Renal cortical epithelial cell (primary cell): ENCODE measurements at places on chromosomes 6 and 20. TPM values are rescaled to one million over a fixed set of nuclear protein-coding genes. Genes with fewer than 3 reads are reported as not detected.

Gene TASP1
- 10.1 and 20.1 TPM in 2 replicates for total RNA-seq

GRCh38 chr6:148375401-148375800 is 32.8 kb downstream of the SASH1 start:
- DNase-seq: no peak

- DNase-seq: no peak
Observed at GRCh38 chr6:169019727-169020491, 233.7 kb downstream of the THBS2 start.

GRCh38 chr6:131001945-131002660 is 60.9 kb downstream of the EPB41L2 start:
- peak; percentile 35 for DNase-seq

GRCh38 chr20:16608277-16608650 is 35.0 kb upstream of the KIF16B start:
- DNase-seq: no peak

GRCh38 chr6:160137989-160138835 is 16.6 kb downstream of the SLC22A1 start:
- DNase-seq: peak; percentile 63

GRCh38 chr20:9032758-9033157 is 36.1 kb upstream of the PLCB4 start:
- no peak for DNase-seq

- DNase-seq: no peak
Observed at GRCh38 chr6:158040804-158041347, 59.2 kb downstream of the SYNJ2 start.

DNA sequence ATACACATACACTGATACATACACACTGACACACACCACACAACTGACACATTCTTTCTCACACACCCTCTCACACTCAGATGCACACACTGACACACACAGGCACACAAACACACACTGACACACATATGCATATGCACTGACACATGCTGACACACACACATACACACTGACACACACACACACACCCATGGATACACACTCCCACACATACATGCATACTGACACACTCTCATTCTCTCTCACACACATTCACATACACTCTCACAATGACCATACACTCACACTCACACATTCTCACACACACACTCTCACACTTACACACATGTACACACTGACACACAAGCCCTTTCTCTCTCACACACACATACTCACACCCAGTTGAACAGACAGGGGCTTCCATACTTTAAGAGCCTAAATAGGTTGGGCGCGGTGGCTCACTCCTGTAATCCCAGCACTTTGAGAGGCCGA is 236.4 kb downstream of the LRFN2 start:
- DNase-seq: no peak

DNA sequence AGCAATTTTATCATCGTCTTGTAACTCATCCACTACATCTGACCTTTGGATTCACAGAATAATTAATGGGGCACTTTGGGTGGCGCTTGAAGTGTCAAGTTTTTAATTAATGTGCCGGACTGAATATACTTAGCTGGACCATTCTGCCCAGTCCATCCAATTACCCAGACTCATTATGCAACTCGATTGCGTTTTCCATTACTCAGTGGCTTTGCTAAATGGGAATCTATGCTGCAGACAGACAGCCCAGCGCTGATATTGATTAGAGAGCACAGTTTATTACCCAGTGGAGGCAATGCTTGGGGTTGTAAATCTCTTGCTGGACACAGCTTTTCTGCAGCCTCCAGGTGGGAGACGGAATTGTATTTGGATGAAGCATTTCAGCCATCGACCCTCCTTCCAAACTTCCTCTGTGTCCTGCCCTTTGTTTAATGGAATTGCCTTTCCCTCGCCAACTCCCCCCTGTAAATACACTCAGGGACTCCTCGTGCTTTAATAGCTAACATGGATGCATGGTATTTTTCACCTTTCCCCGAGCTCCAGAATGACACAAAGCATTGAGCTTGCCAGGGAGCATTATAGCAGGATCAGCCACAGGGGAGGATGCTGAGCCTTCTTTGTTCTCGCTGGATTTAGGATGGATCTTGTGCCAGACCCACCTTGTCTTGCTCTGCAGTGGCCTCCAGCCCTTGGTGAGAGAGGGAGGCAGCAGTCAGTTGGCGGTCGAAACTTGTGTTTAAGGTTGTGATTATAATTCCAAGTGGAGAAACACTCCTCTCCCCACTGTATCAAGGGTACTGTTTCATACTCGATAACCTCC is 59.7 kb downstream of the EDN3 start:
- DNase-seq: no peak

Gene ZC2HC1B
- not detected in 2 replicates for total RNA-seq

DNA sequence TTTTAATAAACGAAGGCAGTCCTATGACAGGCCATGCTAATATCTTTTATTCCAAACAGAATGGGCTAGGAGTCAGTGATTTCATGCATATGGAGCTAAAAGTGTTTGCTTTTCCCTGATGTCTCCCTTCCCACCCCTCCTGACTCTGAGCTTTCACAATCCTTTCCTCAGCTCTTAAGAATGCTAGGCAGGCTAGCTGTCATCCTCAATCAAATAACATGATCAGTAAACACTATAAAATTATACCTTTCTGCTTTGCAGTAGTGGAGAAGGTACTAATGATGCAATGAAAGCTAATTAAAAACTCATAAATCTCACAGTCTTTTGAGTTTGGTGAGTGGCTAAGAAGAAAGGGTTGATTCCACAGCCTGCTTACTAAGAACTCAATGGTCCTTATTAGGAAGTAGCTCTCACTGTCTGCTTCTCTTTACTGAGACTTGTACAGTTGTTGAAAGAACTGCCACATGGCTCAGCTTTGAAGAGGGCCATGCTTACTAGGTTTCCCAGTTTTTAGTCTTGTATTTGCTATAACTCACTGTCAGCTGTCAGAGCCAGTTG is 250.9 kb upstream of the JAG1 start:
- peak; percentile 97 for DNase-seq

Gene PTCHD4
- 3.1 and 24.4 TPM in 2 replicates for total RNA-seq

Gene MCHR2
- not detected in 2 replicates for total RNA-seq

GRCh38 chr6:8570256-8570920 is 135.0 kb upstream of the SLC35B3 start:
- no peak for DNase-seq
